Stimulated activated CD4-positive, alpha-beta T cell treated with anti-CD3 and anti-CD28 coated beads, TNF-alpha, amount 100 ng/mL, for 4 hours (primary cell): ENCODE measurements at places on chromosomes 3 and 15.
A peak's percentile ranks its signal among the peaks of the same experiment; 100 is the strongest.

DNA sequence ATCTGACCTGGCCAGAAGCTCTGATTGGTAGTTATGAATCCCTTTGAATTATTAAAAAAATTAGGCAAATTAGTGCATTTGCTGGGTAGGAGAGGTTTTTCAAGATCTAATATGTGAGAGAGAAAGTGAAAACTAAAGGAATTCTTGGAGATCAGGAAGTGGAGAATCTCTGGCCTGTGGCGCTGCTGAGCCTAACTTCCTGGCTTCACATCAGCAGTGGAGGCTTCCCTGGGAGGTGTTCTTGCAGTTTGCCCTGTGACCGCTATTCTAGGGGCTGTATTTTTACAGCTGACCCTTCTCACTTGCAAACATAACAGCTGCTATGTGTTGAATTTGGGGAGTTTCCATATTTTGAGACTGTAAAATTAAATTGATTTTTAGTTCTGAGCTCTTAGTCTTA, 166.4 kb downstream of the ATG7 start:
- DNase-seq, result no peak

- no peak for DNase-seq
Observed at GRCh38 chr15:90877315-90877714, 7.0 kb upstream of the FES start.

- no peak for DNase-seq
Observed at GRCh38 chr3:17111586-17111985, 226.8 kb downstream of the PLCL2 start.

- no peak for DNase-seq
Observed at GRCh38 chr3:191549357-191549756, 88.4 kb downstream of the PYDC2 start.

- no peak for DNase-seq
Observed at GRCh38 chr3:53996141-53996874, 104.6 kb upstream of the SELENOK start.

DNA sequence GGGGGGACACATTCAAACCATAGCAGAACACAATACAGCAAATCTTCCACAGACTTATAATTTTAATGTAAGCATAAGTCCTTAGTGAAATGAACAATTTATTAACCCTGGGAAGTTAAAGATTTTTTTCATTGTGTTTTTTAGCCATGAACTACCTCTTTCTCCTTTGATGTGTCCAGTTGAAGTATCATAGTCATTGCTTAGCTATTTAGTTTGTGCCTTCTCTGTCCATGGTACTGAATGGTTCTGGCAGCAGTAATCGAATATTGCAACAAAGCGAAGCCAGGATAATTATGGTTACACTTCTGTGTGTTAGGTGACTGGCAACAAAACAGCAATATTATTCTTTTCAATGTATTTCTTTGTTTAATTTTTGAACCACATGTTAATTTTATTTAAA, 403.0 kb upstream of the ONECUT1 start:
- no peak for DNase-seq

DNA sequence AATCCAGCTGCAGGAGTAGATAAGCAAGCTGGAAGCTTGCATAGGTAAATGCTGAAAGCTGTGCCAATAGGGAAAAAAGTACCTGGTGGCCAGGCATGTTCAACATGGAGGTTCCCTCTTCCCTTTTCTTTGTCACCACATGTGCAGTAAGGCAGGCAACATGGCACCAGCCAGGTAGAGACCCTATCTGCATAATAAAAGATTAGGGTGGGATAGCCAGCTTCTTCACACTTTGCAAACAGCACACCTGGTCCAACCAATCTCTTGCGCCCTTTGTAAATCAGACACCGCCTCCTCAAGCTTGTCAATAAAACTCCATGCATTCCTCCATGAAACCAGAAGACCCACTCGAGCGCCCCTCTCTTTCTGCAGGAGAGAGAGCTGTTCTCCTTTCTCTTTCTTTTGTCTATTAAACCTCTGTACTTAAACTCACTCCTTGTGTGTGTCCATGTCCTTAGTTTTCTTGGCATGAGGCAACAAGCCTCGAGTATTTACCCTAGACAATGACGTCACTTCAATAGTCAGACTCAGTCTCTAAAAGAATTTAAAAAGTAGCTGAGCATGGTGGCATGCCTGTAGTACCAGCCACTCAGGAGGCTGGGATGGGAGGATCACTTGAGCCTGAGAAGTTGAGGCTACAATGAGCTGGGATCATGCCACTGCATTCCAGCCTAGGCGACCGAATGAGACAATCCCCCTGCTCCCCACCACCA, 256.3 kb downstream of the SCAPER start:
- DNase-seq, result no peak

DNA sequence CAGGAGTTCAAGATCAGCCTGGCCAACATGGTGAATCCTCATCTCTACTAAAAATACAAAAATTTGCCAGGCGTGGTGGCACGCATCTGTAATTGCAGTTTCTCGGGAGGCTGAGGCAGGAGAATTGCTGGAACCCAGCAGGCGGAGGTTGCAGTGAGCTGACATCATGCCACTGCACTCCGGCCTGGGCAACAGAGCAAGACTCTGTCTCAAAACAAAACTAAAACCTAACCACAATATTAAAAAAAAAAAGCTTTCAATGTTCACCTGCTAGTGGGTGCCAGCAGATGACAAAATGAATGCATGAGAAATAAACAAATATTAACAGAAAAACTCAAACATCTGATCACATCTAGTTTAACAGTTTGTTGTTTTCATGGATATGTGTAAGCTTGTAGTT, 9.0 kb downstream of the SLC24A1 start:
- no peak for DNase-seq

GRCh38 chr15:60590935-60591495, 112.1 kb upstream of the ICE2 start:
- peak; percentile 22 for DNase-seq

GRCh38 chr3:106249159-106249558, 380.3 kb upstream of the CBLB start:
- no peak for DNase-seq

GRCh38 chr3:44023961-44024593, 217.6 kb upstream of the TOPAZ1 start:
- no peak for DNase-seq

DNA sequence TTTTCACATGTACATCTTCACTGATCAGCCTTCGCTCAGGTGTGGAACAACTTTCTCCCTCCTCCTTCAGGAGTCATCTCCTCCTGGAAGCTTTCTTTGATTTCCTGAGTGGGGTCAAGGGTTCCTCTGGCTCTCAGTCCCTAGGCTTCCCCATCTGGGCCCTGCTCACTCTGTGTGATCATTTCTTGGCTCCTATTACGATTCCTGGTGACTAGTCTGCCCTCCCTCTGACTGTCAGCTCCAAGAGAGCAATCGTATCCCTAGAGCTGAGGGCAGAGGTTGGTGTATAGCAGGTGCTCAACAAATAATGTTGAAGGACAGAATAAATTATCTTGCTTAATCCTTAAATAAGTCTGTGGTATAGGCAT, 15.3 kb upstream of the PRKCD start:
- no peak for DNase-seq

DNA sequence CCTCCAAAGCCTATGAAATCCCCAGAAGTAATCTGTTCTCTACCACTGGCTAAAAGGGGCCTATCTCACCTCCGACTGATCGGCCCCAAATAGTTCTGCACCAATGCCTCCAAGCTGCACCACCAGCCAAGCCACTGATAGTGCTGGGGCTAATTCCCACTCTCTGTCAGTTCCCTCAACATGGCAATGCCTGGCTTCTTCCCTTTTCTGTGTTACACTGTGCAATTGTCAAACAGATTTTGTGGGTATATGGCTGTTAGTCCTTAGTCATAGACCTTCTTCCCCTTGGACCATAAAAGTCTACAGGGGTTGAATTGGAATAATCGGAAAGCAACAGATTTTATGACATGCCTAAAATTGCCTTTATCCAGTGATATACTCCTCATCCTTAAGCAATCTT, 9.3 kb upstream of the UBE2E2 start:
- no peak for DNase-seq

- DNase-seq, result no peak
Observed at GRCh38 chr3:100083209-100083608, 31.1 kb downstream of the FILIP1L start.

GRCh38 chr3:125179884-125180240, 32.7 kb downstream of the SLC12A8 start:
- no peak for DNase-seq

- no peak for DNase-seq
Observed at GRCh38 chr15:35080226-35080625, 4.9 kb downstream of the NANOGP8 start.

GRCh38 chr3:48528754-48529153, 24.8 kb upstream of the SHISA5 start:
- DNase-seq, result no peak

DNA sequence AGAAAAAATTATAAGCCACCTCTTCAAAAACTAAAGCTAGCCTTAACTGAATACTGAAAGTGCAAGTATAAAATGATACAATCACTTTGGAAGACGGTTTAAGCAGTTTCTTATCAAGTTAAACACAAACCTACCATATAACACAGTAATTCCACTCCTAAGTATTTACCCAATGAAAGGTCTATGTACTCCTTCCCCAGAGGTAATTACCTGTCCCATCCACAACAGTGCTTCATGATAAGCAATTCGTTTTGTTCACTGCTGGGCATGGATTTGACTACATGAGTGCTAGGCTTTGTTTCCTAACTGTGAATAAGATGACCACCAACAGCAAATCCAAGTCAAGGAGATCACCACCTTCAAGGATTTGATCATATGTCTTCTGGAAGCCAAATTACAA, 4.3 kb downstream of the COX5A start:
- DNase-seq, result no peak

DNA sequence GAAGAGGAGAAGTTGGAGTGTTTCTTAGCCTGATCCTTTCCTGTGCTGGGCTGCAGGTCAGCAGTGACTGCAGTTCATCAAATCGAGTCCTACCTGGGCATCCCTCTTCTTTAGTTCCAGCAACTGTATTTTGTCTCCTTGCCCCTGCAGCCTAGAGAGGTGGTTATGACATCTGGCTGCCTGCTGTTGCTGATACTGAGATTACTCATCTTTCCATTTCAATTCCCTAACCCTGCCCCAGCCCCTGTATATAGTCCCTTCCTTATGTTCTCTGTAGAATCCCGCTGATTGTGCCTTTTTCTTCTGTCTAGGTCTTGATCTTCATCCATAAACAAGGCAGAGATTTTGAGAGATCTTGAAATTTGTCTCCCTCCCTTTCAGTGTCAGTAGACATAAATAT, 393.3 kb downstream of the EDEM1 start:
- DNase-seq, result no peak

GRCh38 chr3:8488411-8488810, 13.2 kb upstream of the LMCD1 start:
- DNase-seq, result no peak

GRCh38 chr3:100438623-100438974, 37.3 kb downstream of the LNP1 start:
- no peak for DNase-seq

GRCh38 chr15:80936288-80937078, 53.1 kb downstream of the MESD start:
- no peak for DNase-seq

- no peak for DNase-seq
Observed at GRCh38 chr15:89946681-89947299, 34.0 kb upstream of the ARPIN start.

- DNase-seq, result no peak
Observed at GRCh38 chr15:45640616-45641015, 5.8 kb downstream of the SQOR start.

- no peak for DNase-seq
Observed at GRCh38 chr3:22225161-22225560, 474.2 kb upstream of the ZNF385D start.

- no peak for DNase-seq
Observed at GRCh38 chr3:99542767-99543518, 95.5 kb upstream of the COL8A1 start.

DNA sequence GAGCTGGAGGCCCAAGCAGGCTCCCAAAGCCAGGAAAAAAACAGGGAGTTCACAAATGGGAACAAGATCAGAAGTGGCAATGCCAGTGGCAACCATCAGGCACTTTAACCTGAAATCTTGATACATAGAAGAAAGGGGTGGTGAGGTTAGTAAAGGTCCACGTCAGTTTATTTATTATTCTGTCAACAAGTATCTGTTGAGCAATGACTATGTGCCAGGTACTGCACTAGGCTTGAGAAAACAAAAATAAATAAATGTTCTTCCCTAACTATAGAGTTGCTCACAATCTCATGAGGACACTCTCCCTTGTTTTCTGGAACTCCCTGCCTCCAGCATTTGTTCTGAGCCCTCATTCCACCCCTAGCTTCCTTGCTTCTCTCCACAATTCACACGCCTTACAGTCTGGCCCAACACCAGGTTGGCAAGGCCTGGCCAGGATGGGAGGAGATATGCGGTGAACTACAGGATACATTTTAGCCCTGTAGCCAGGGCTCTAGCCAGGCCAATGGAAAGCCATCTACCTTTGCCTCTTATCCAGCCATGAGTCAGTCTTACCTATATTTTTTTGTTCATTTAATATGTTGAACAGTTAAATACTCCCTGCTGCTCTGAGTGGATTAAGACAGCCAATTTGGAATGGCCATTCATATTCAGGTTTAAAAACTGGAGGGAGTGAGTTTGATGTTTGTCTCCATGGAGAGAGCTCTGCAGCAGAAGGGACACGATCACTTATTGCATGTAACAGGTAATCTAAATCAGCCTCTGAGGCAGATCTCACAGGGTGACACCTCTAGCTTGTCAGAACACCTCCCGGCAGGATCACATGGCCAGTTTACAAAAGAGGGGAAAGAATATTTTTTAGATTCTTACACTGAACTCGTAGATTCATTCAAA, 161.9 kb upstream of the ATP11B start:
- no peak for DNase-seq

GRCh38 chr15:36886191-36886590, 214.2 kb downstream of the MEIS2 start:
- DNase-seq, result no peak

GRCh38 chr15:71746719-71747118, 63.6 kb upstream of the NR2E3 start:
- DNase-seq, result no peak

- DNase-seq, result no peak
Observed at GRCh38 chr15:98875309-98875708, 132.3 kb downstream of the PGPEP1L start.

DNA sequence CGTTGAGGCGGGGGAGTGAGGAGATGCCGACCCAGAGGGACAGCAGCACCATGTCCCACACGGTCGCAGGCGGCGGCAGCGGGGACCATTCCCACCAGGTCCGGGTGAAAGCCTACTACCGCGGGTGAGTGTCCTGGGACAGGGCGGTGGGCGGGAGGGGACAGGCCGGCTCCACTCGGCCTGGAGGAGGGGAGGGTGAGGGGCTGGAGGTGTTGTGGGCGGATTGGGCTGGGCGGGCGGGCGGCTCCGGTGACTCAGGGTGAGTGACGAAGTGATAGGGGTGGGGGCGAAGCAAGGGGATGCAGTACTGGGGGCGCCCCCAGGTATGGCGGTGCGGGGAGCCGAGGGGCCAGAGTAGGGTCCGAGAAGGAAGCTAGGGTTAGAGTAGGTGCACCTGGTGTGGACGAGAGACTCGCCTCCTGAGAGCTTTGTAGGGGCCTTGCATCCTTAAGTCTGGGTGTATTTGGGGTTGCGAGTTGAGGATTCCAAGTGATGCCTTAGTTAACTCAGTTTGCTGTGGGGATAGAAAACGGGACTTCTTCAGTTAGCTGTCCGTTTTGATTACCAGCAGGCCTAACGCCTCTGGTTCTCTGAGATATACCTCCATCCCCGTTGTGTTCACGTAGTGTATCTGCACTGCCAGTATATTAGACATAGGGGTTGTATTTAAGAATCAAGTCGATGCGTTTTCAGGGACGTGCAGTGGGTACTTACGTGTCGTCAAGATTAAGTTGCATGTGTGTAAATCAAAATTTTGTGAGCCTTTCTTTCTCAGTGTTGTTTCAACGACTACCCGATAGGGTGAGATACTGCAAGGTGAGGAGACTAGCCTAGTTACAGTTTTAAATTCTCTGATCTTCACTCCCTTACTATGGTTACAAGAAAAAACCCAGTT, 670 bp downstream of the PRKCI start:
- peak; percentile 39 for DNase-seq
